SJCRH30 (cell line): ENCODE measurements at places on chromosomes 13 and 19. TPM values are rescaled to one million over a fixed set of nuclear protein-coding genes. Genes with fewer than 3 reads are reported as not detected.

Gene CYP4F2
- not detected in 2 replicates for total RNA-seq

- H3K36me3 ChIP-seq: peaks cover 5% of the 10 kb centered on the region; the same call in 1 of the 2 replicates
- no peak overlapping the region for H3K4me3 ChIP-seq
- no peak for DNase-seq
Observed at GRCh38 chr19:12085074-12085818, 20.7 kb downstream of the ZNF844 start.

- H3K4me1 ChIP-seq: no peaks in the 10 kb centered on the region
- no peaks in the 10 kb centered on the region for H3K36me3 ChIP-seq
- no peak overlapping the region for H3K27ac ChIP-seq
Observed at GRCh38 chr19:3281026-3281425, 56.6 kb downstream of the CELF5 start.

Gene MAMSTR
- 19.5 and 24.5 TPM in 2 replicates for total RNA-seq

Gene TEAD2
- total RNA-seq: 72.1 and 72.3 TPM in 2 replicates

DNA sequence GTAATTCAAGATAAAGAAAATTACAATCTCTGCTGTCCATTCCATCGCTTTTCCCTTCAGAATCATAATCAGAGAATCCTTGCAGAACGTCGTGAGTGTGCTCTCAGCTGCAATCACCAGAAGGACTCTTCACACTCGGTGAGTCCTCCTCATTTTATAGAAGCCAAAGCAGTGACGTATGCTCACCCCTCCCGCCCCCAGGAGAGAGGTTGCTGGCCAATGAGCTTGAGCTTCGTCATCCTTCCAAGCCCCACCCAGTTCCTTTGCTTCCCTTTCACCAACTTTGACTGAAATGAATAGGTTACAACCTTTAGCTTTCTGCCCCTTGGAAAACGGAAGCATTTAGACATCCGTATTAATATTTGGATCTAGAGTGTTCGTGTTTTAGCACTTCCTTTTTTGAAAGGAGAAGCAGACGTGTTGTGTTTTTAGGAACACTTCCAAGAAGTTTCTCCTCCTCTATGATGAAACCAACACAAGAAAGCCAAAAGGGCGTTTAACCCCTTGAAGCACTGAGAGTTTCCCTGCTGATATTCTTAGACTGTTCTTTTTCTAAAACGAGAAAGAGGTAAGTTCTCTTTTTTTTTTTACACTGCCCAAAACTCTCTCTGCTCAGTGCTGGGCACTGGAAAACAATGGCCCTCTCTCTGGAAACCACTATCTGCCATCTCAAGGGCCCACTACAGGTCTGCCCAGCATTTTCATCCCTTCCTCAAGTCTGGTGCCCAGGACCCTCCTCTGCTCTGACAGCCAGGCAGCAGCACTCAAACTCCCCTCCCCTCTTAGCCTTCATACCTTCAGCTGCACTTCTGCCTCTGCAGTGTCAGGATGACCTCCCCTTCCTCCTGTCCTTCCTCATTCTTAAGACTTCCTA is 44.3 kb upstream of the CEACAM21 start:
- H3K27me3 ChIP-seq: peaks cover 6% of the 10 kb centered on the region
- H3K4me3 ChIP-seq: no peak overlapping the region
- H3K36me3 ChIP-seq: no peaks in the 10 kb centered on the region
- H3K27ac ChIP-seq: no peak overlapping the region

- H3K4me3 ChIP-seq: no peak overlapping the region
- peaks cover 3% of the 10 kb centered on the region; the same call in 1 of the 2 replicates for H3K4me1 ChIP-seq
- H3K36me3 ChIP-seq: no peaks in the 10 kb centered on the region
- DNase-seq: no peak
- H3K27ac ChIP-seq: no peak overlapping the region
Observed at GRCh38 chr19:43675269-43675879, 5.4 kb upstream of the PLAUR start.

DNA sequence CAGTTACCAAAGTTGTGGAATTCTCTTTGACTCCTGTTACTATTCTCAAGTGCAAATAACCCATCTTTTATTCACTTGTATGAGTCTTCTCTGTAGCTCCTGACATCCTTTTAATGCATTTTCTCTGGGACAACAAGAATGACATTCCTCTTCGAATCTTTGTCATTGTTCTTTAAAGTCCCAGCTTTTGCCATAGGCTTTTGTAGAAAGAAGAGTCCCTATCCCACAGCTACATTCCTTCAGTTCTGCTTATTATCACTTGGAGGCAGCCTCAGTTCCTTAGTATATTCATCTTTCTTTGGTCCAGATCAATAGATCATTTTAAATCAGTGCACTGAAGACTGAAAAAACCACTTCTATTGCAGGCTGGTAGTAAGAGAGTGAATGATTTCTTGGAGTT is 560.2 kb downstream of the DACH1 start:
- no peaks in the 10 kb centered on the region for H3K27me3 ChIP-seq
- no peak overlapping the region for H3K4me3 ChIP-seq
- H3K36me3 ChIP-seq: no peaks in the 10 kb centered on the region

Gene EFNA2
- 1.0 and 2.8 TPM in 2 replicates for total RNA-seq

DNA sequence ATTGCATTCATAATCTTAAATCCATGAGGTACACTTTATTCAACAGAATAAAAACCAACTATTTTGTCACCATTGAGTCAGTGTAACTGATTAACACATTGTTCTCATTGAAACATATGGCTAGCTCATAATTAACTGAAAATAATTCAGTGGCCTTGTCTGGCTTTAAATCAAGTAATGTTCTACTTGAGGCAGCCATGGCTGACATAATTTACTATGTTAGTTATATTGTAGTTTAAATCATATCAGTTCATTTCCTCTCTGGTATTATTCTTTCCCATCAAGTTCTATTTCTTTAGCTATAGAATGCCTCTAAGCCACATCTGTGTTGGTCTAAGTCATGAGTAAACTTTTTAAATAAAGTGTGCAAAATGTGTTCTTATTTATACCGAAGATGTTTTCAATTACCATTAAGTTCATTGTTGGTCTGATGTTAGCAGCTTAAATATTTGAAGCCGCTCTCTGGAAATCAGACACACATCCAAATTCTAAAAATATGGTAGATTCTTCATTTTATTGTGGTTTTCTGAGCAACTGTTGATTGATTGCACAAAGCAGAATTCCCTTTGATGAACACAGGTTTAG is 393.7 kb downstream of the GPC6 start:
- no peaks in the 10 kb centered on the region for H3K4me1 ChIP-seq
- no peaks in the 10 kb centered on the region for H3K27me3 ChIP-seq
- no peaks in the 10 kb centered on the region for H3K36me3 ChIP-seq
- H3K4me3 ChIP-seq: no peak overlapping the region
- no peak for DNase-seq
- no peak overlapping the region for H3K27ac ChIP-seq

Gene CEACAM3
- total RNA-seq: not detected in 2 replicates

DNA sequence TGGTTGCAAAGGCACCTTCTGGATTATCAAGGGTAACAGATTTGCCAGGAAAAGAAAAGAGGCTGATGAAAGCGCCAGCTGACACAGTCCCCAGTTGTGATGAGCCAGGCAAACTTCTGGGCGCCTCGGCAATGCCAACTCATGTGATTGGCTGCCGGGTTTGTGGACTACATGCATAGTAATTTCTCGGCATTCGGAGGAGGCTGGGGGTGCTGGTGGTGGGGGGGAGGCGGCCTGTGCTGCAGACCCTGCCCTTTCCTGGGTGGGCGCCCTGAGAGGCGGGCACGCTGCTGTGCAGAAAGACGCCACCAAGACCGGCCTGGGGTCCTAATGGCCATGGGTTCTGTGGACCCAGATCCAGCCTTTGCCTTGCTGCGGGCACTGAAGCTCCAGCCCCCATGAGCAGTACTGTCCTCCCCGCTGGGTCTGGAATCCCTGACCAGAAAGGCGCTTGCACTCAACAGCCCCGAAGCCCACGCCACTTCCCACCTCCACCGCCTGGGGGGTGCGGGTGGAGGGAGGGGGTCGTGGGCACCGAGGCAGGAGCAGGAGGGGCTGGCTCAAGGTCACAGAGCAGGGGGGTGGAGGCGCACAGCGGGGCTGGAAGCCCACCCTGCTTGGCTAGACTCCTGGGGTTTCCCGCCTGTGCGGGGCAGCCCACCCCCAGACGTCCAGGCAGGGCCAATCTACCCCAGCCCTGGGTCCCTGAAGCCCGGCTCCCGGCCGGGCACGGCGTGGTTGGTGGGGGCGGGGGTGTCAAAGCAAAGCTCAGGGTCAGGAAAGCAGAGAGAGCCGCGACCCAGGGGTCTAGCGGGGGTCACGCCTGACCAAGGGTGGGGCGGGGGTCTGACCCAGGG is 1.0 kb downstream of the DIRAS1 start:
- no peaks in the 10 kb centered on the region for H3K36me3 ChIP-seq
- H3K4me1 ChIP-seq: no peaks in the 10 kb centered on the region
- H3K27me3 ChIP-seq: no peaks in the 10 kb centered on the region
- H3K4me3 ChIP-seq: no peak overlapping the region

Gene TMEM190
- not detected in 2 replicates for total RNA-seq

- peak; percentile 22 for DNase-seq
- H3K27ac ChIP-seq: peak overlapping the region; percentile 15
- H3K4me3 ChIP-seq: no peak overlapping the region
- H3K36me3 ChIP-seq: peaks cover 32% of the 10 kb centered on the region
- H3K27me3 ChIP-seq: no peaks in the 10 kb centered on the region
Observed at GRCh38 chr13:45332036-45332830, 8.8 kb downstream of the TPT1 start.

- no peak for DNase-seq
- H3K27ac ChIP-seq: no peak overlapping the region
- no peaks in the 10 kb centered on the region for H3K27me3 ChIP-seq
- peaks cover 3% of the 10 kb centered on the region; the same call in 1 of the 2 replicates for H3K4me1 ChIP-seq
Observed at GRCh38 chr13:38899571-38899970, 91.1 kb downstream of the STOML3 start.

GRCh38 chr19:14091813-14092462 is 1.4 kb upstream of the SAMD1 start:
- H3K27ac ChIP-seq: peak overlapping the region; percentile 49; the same call in 1 of the 2 replicates
- H3K36me3 ChIP-seq: peaks cover 31% of the 10 kb centered on the region
- H3K27me3 ChIP-seq: no peaks in the 10 kb centered on the region
- no peaks in the 10 kb centered on the region for H3K4me1 ChIP-seq
- peak; percentile 67 for DNase-seq

GRCh38 chr19:20371911-20372310 is 193.7 kb downstream of the ZNF737 start:
- no peak for DNase-seq
- no peak overlapping the region for H3K27ac ChIP-seq
- H3K4me3 ChIP-seq: no peak overlapping the region
- no peaks in the 10 kb centered on the region for H3K4me1 ChIP-seq
- H3K27me3 ChIP-seq: no peaks in the 10 kb centered on the region

GRCh38 chr13:113182046-113182445 is 23.6 kb downstream of the PROZ start:
- peaks cover 26% of the 10 kb centered on the region for H3K4me1 ChIP-seq
- no peaks in the 10 kb centered on the region for H3K27me3 ChIP-seq
- peaks cover 54% of the 10 kb centered on the region for H3K36me3 ChIP-seq
- no peak for DNase-seq
- no peak overlapping the region for H3K4me3 ChIP-seq
- no peak overlapping the region for H3K27ac ChIP-seq

GRCh38 chr13:113168211-113168610 is 9.8 kb downstream of the PROZ start:
- H3K4me3 ChIP-seq: no peak overlapping the region
- no peak overlapping the region for H3K27ac ChIP-seq
- H3K4me1 ChIP-seq: peaks cover 4% of the 10 kb centered on the region
- H3K27me3 ChIP-seq: no peaks in the 10 kb centered on the region

GRCh38 chr19:39670998-39671397 is 15.3 kb downstream of the LGALS16 start:
- no peak overlapping the region for H3K27ac ChIP-seq
- H3K4me1 ChIP-seq: no peaks in the 10 kb centered on the region
- H3K4me3 ChIP-seq: no peak overlapping the region

- H3K36me3 ChIP-seq: peaks cover 23% of the 10 kb centered on the region
- peaks cover 12% of the 10 kb centered on the region for H3K4me1 ChIP-seq
- DNase-seq: peak; percentile 10
Observed at GRCh38 chr13:114235697-114236096, 1.0 kb downstream of the CDC16 start.
